ENCODE measurements at places on chromosomes 7 and 10.

DNA sequence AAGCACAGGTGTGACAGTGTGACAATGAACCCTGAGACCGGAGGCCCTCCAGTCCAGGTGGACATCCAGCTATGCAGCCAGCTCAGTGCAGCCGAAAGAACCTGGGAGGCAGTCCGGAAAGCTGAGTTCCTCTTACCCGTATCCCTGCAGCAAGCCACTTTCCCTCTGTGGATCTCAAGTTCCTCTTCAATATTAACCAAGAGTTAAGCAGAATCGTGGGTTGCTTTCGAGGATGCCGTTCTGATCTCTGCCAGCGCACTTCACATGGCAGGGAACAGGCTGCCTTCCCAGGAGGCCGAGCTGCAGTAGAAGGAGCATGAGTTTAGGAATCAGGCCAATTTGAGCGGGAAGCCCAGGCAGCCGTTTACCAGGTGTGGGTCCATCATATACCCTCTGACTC is 591.6 kb downstream of the SDK1 start:
- no peak for DNase-seq

DNA sequence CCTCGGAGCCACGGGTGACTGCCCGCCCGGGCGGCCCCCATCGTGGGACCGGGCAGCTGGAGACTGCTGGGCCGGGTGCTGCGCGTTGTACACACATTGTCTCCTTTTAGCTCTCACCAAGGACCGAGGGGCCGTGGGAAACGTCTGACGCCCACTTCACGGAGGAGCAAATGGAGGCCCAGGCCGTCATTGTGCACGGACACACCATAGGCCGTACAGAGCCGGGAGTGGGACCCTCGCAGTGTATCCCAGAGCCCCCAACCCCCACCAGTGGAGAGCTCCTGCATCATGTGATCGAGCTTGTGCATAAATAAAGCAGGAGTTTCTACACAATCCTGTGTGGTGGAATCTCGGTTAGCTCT is 722 bp downstream of the DENND10 start:
- no peak for DNase-seq

DNA sequence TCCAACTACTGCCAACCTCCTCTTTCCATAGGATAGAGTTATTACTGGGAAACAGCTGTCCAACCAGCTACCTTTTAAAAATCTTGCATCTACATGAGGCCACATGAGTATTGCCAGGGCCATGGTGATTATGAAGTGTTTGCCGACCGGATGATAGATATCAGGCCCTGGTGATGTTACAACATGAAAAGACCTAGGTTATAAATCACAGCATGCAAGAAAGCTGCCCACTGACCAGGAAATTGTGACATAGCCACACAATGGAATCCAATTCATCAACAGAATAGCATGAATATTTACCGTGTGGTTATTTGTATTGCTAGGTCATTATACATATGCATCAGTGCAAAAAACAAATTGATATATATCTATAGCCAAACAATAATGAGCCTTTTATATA is 517.0 kb downstream of the INHBA start:
- no peak for DNase-seq

GRCh38 chr10:80356989-80357850 is 639 bp downstream of the DYDC2 start:
- no peak for DNase-seq

Measured in stimulated activated CD4-positive, alpha-beta T cell treated with anti-CD3 and anti-CD28 coated beads, Interleukin-15, amount 100 ng/mL, for 1 hour (primary cell).